Activated T-helper 2 cell treated with anti-CD3 and anti-CD28 coated beads, Interferon-gamma antibody, Interleukin-2, Interleukin-4, amounts not matched to agents 10 μg/mL and 5 μg/mL and 100 μg/mL, durations not matched to agents 14 hours and 24 hours and 36 hours (primary cell): ENCODE measurements at places on chromosomes 2 and 18.

- H3K4me3 ChIP-seq, result no peak overlapping the region
- H3K4me1 ChIP-seq, result no peaks in the 10 kb centered on the region
- H3K27me3 ChIP-seq, result no peaks in the 10 kb centered on the region
- H3K27ac ChIP-seq, result no peak overlapping the region
These were observed 71.8 kb downstream of the APOB start for GRCh38 chr2:20972110-20972509.

DNA sequence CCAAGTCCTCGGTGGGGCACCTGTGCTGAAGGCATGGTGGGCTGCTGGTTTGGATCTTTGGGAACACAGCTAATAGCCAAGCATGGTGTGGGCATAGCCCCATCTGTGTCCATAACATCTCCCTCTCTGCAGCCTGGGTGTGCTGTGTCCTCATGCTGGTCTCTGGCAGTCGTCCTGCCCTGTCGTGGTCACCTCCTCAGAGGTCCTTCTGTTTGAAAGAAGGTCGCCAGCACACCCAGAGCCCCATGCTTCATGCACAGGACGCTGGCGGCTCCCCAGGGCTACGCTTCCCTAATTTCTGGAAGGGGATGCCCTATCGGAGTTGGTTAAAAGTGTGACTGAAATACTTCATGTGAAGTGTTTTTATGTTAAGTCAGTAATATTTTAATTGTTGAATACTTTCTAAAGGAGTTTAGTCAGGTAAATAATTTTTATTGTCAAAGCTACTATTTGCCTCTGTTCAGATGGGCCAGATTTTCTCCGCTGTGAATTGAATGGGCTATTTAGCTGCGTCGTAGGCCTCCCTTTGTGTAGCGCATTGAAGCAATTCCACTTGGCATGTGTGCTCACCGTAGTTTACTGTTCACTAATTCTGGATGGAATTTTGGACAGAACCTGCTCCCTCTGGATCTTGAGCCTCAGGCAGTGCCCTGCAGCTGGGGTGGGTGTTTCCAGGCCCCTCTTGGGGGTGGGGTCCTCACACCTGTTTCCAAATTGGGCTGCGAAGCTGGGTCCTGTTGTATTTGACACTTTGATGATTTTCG lies 81.9 kb downstream of the WDSUB1 start:
- no peaks in the 10 kb centered on the region for H3K36me3 ChIP-seq
- no peaks in the 10 kb centered on the region for H3K27me3 ChIP-seq
- DNase-seq, result no peak
- H3K27ac ChIP-seq, result no peak overlapping the region

GRCh38 chr2:232890896-232891601 lies 21.0 kb downstream of the SNORC start:
- H3K4me3 ChIP-seq, result no peak overlapping the region
- H3K27ac ChIP-seq, result no peak overlapping the region
- no peaks in the 10 kb centered on the region for H3K27me3 ChIP-seq
- H3K4me1 ChIP-seq, result peaks cover 5% of the 10 kb centered on the region
- no peak for DNase-seq
- H3K36me3 ChIP-seq, result no peaks in the 10 kb centered on the region

GRCh38 chr18:59961070-59961469 lies 61.3 kb downstream of the PMAIP1 start:
- H3K27ac ChIP-seq, result no peak overlapping the region
- H3K4me1 ChIP-seq, result peaks cover 29% of the 10 kb centered on the region
- peaks cover 20% of the 10 kb centered on the region for H3K27me3 ChIP-seq
- no peak overlapping the region for H3K4me3 ChIP-seq

- no peaks in the 10 kb centered on the region for H3K36me3 ChIP-seq
- H3K4me3 ChIP-seq, result no peak overlapping the region
- peaks cover 18% of the 10 kb centered on the region for H3K4me1 ChIP-seq
These were observed 96.2 kb upstream of the SNTG2 start for GRCh38 chr2:854460-854859.

- peaks cover 4% of the 10 kb centered on the region for H3K4me1 ChIP-seq
- H3K27ac ChIP-seq, result no peak overlapping the region
- H3K36me3 ChIP-seq, result no peaks in the 10 kb centered on the region
- no peak overlapping the region for H3K4me3 ChIP-seq
- DNase-seq, result no peak
These were observed 36.5 kb upstream of the B4GALT6 start for GRCh38 chr18:31720867-31721266.

DNA sequence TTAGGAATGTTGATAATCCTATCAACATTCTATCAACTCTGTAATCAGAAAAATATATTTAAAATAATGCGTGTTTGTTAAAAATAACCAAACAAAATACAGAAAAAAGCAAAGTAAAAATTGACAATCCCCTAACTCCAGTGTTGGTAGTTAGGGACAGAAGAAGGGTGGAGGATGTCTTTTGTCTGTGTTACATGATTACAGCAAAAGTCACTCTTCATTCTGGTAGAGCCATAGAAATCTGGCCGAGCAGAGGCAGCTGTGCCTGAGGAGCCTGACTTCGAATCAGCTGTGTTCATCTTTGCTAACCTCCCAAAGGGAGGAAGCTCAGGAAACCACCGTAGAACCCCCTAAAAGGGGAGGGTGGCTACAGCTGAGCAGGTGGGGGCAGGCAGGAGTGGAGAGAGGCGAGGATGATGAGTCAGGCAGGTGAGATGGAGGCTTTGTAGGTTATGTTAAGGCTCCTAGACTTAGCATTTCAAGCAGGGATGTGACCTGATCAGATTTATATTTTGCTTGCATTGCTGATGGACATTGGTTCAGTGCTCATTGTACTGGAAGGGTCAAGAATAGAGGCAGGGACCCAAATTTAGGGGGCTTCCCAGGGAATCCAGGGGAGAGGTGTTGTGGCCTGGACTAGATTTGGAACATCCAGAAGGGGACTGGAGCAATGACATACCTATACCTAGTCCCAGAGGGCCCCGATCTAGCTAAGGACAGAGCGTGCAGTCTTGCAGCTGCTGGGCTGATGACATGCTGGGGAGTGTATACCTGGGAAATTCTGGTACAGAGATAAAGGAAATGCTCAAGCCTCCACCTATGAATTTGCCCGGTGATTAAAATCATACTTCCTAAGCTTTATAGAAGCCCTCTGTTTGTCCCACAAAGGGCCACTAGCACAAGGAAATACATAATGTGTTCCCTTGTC lies 95.7 kb downstream of the NEDD4L start:
- H3K4me3 ChIP-seq, result no peak overlapping the region
- peaks cover 12% of the 10 kb centered on the region for H3K27me3 ChIP-seq
- no peaks in the 10 kb centered on the region for H3K36me3 ChIP-seq
- H3K27ac ChIP-seq, result no peak overlapping the region

- no peak for DNase-seq
- no peak overlapping the region for H3K4me3 ChIP-seq
- H3K27ac ChIP-seq, result no peak overlapping the region
- no peaks in the 10 kb centered on the region for H3K27me3 ChIP-seq
- H3K36me3 ChIP-seq, result no peaks in the 10 kb centered on the region
These were observed 411.2 kb upstream of the PIK3C3 start for GRCh38 chr18:41543815-41544214.
